ENCODE measurements at places on chromosomes 12 and 14.

- peak; percentile 17 for DNase-seq
These were observed 104.1 kb downstream of the IGF1 start for GRCh38 chr12:102376181-102376747.

- no peak for DNase-seq
These were observed 31.1 kb upstream of the BEGAIN start for GRCh38 chr14:100618318-100618693.

- no peak for DNase-seq
These were observed 5.9 kb downstream of the DHRS2 start for GRCh38 chr14:23641915-23642588.

DNA sequence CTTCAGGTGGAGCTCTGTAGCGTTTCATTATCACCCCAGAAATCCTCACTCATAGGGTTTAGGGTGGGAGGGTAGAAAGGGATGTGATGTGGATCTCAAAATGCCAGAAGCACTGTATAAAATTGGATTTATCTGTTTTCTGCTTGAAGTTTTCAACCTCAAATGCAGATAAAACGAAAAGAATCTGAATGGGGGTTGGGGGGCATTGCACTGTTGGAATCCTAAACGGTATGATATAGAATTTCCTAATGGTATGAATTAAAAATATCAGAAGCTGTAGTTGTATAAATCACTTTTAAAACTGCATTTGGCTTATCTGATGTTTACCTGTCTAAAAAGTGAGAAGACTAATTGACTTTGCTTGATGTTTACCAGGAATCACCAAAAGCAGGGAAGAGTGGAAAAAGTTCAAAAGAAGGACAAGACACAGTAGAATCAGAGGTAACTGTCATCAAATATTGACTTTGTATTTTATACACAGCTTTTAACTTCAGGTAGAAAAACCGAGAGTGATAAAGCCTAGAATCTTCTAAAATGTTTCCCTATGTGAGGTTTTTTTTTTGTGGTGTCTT lies 1.1 kb downstream of the PPP2R5C start:
- no peak for DNase-seq

DNA sequence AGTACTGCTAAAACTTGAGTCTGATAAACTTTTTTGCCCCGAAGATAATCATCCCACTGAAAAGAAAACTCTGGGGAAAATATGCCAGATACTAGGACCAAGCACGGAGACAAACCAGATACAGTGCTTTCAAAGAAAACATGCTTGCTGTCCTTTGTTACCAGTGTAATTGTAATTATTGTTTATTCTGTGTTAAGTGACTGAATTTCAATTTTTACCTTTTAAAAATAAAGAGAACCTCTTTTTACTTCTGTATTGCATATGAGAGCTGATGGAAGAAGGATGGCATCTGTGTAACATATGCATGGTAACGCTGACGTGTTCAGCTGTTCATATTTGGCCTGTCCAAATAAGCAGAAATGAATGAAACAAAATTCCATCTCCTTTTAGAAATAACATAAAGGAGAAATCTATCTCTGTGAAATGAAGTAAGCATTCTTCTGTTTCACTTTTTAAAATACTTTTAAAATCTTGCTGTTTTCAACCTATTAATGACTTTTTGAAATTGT lies 22.5 kb downstream of the SLC35E3 start:
- DNase-seq, result no peak

Data from activated CD4-positive, alpha-beta memory T cell treated with anti-CD3 and anti-CD28 coated beads for 36 hours (primary cell).